Activated CD4-positive, alpha-beta T cell treated with anti-CD3 and anti-CD28 coated beads for 24 hours (primary cell): ENCODE measurements at places on chromosomes 16 and 17.

DNA sequence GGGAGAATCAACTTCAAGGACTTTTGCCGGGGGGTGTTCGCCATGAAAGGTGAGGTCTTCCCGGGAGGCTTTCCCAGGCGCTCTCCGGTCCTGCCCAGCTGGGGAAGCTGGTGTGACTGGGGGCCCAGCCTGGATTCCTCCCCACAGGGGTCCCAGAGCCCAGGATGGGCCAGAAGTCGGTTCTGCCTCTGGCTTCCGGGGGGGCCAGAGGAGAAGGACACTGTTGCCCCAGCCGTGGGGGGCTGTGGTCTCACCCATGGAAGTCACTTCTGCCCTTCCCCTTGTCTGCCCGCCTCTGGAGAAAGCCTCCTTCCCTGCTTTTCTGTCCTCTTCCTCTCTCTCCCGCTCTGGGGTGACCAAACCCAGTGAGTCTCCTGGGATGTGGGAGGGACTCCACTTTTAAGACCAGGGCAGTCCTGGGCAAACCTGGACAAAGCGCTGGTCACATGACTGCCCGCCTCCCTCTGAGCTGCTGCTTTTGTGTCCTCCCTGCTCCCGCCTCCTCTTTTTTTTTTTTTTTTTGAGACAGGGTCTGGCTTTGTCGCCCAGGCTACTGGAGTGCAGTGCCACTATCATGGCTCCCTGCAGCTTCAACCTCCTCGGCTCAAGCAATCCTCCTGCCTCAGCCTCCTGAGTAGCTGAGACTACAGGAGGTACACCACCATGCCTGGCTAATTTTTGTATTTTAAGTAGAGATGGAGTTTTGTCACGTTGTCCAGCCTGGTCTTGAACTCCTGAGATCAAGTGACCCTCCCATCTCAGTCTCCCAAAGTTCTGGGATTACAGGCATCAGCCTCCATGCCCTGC is 40.6 kb downstream of the RAB11FIP4 start:
- DNase-seq, result no peak

DNA sequence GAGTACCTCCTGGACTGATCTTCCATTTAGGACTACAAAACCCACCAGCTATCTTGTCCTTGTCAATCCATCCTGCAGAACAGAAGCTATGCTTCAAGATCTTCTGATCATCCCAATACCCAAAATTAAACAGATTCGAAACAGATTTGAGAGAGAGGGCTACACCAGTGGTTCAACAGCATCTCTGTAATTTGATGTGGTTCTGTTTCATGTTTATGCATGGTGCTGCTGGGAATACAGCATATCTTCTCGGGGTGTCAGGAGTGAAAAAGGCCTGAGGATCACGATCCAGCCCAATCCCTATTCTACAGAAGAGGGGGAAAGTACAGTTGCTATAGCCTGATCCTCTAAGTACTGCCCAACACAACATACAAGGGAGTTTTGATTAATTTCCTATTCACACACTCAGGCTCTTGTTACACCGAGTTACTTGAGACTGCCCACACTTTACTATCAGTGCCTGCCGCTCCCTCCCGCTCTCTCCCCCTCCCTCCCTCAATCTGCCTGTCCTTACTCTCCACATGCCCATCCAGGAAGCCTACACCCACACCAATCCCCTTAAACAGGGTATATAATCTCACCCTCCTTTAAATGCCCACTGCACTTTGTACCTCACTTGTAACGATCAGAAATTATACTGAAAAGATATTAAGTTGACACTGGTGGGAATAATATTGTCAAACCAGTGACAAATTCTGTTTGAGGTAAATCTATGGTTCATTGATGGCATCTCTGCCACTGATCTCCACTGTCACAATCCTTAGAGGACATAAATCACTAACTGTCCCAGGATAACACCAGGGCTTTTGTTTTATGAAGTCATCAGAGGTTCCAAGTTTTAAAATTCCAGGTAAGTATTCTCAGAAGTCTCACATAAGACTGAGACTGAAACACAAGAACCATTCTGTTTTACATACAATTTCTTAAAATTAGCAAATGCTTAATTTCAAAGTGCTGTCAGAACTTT is 89.3 kb upstream of the PLEKHM1 start:
- no peak for DNase-seq

DNA sequence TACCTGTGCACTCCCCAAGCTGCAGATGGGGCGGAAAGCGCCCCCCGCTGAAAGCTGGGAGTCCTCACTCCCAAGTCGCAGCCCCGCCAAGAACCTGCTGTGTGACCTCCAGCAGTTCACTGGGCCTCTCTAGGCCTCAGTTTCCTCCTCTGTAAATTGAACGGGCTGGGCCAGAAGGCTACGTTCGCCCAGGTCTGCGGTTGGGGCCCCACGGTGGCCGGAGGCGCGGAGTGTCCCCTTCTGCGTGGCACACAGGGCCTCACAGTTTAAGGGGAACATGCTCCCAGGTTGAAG is 628 bp downstream of the GALK1 start:
- no peak for DNase-seq

GRCh38 chr16:80500116-80500859 is 40.5 kb upstream of the DYNLRB2 start:
- no peak for DNase-seq

DNA sequence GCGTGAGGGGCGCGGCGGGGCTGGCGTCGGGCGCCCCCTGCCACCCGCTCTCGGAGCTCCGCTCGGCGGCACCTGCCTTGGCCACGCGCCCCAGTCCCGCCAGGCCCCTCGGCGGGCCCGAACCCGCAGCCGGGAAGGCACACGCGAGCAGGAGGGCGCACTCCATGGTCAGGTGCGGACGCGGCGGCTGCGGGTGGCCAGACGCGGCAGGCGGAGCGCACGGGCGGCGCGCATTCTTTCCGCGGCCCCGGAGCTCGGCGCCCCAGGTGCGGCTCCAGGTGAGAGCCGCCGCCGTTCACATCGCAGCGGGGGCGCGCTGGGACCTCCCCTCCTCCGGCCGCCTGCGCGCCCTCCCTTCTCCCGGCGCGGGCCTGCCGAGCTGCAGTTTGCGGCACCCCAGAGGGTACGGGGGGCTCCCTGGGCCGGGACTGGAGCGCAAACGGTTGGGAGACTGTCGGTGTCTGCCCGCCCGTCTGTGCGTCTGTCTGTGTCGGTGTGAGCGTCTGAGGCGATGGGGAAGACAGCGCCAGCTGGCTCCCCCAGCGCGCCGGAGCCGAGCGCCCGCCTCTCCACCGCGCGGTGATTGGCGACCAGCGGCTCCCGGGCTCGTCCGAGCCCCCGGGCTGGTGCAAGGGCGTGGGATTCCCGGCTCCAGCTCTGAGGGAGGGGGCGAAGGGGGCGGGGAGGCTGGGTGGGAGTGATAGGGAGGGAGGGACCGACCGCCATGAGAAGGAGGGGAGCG is at the start of gene ADAMTS18:
Gene ADAMTS18 (minus strand): TSS at position 505 of the 742 bp plus-strand sequence. CDS start 339 bp downstream, at position 166.
- DNase-seq, result no peak

DNA sequence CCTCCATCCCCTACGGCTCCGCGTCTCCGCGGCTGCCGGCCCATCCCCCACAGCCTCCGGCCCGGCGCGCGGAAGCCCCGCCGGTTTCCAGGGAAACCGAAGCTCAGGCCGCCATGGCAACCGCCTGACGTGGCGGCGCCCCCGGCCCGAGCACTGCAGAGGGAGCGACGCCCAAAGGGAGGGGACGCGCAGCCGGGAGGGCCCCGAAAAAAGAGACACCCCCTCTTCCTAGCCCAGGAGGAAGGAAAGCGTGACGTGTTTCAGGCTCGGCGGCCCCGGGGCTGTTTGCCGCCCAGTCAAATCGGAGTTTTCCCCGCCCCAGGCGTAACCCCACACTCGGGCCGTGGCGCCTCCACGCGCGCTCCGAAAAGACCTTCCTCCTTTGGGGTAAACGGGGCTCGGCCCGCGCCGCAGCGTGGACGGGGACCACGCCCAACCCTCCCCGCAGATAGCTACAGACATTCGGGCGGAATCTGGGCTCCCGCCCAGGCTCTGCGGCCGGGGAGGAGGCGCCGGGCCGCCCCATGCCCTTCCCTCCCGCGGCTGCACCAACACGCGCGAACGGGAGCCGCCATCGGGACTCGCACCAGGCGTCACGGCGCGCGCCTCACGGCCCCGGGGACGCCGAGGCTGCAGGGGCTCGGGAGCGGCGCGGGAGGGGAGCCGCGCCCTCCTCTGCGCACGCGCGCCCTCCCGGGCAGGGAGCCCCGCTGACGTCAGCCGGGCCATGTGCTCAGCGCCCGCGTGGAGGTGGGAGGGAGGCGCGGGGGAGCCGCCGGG is 7.5 kb downstream of the MNT start:
- DNase-seq, result peak; percentile 86

DNA sequence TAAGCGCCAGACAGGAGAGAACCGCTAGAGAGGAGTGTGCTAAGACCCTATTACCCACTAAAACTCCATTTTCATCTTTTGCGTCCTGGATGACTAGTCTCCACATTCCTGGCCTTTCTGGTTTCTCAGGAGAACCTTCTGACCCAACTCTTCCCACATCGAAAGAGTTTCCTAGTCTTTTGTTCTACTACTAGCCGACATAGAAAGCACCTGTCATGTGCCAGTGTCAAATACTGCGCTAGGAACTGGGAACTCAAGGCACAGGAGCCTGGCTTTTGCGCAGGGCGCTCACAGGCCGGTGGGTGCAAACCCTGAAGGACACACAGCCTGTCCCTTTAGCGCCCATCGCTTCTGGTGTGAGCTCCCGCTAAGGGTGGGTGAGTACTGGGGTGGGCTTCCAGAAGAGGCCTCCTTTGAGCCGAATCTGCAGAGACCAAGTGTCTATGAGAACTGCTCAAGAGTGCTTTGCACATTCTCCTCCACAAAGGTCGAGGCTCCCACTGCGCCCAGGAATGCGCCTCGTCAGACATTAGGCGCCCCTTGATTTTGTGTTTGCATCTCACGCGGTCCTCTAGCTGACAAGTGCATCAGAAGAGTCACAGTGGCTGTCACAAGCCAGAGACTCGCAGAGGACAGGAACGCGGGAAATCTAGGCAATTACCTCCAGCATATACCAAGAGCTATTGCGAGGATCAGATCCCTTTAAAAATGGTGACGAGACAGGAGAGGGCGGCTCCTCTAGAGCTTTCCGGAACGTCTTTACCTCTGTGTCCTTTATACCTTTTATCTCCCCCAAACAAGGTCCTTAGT is 2.0 kb upstream of the PSMB3 start:
- no peak for DNase-seq

- no peak for DNase-seq
Measured at GRCh38 chr17:74822335-74822938, 37.2 kb downstream of the GRIN2C start.

DNA sequence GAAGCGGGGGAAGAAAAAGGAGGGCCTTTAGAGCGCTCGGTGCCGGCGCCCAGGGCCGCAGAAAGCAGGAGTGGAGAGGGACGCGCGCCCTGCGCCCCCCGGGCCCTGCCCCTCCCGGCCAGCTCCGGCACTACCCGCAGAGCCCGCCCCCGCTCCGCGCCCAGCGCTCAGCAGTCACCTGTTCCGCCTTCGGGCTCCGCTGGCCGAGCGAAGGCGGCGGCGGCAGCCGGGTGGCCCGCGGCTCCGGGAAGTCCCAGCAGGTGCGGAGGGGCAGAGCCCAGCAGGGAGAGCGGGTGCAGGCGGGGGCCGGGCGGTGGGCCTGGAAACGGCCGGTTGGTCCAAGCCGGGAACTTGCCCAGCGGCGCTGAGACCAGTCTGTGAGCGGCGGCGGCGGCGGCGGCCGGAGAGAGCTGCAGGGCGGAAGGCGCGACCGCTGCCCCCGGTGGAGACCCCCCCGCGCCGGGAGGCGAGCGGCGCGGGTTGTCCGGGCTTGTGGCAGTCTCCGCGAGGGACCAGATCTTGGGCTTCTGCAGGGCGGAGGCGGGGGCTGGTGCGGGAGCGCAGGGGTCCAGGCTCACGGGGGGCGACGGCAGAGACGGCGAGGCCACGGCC is 2.2 kb downstream of the IRX3 start:
- no peak for DNase-seq

GRCh38 chr16:86504315-86505184 is 5.8 kb upstream of the FOXF1 start:
- DNase-seq, result no peak

GRCh38 chr16:47895146-47895545 is 260.6 kb downstream of the ABCC12 start:
- DNase-seq, result no peak

- DNase-seq, result no peak
Measured at GRCh38 chr16:6977291-6977690, 355.4 kb upstream of the RBFOX1 start.

DNA sequence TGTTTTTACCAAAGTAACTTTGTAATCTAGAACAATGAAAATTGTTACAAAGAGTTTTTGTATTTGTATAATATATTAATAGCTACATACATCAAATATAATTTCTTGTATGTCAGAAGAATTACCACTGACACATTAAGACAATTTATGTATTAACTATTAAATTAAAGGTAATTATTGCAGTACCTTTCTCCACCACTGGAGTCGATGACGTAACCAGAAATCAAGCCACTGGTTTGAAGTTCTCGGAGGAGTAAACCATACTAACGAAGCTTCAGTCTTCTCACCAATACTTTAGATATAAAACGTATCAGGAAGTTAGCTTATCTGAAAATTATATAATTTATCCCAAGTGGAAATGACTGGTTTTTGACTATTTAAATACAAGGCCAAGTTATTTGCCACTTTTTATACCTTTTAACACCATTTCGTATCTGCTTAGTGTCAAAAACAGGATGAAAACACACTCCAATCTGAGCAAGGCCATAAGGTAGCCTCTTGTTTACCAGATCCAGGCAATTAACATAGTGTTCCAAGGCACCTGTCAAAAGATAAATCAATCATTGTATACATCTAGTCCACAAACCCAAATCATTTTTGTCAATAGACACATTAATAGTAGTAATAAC is 4.3 kb downstream of the POLG2 start:
- DNase-seq, result no peak

GRCh38 chr17:78257810-78258322 is 26.4 kb downstream of the TMEM235 start:
- no peak for DNase-seq

DNA sequence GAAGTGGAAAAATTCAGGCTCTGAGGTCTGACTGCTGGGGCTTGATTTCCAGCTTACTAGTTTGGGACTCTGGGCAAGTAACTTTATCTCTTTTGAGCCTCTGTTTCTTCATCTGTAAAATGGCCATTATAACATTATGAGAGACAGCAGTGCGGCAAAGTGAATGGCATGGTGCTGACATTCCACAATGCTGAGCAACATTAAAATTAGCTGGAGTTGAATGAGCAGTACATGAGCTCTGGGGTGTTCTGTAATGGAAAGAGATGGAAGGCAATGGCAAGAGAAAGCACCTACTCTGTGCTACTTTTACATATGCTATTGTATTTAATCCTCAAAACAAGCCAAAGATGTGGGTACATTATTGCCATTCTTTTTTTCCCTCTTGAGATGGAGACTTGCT is 535.7 kb upstream of the CDH11 start:
- no peak for DNase-seq

- peak; percentile 7 for DNase-seq
Measured at GRCh38 chr16:48687421-48688038, 77.5 kb upstream of the N4BP1 start.

DNA sequence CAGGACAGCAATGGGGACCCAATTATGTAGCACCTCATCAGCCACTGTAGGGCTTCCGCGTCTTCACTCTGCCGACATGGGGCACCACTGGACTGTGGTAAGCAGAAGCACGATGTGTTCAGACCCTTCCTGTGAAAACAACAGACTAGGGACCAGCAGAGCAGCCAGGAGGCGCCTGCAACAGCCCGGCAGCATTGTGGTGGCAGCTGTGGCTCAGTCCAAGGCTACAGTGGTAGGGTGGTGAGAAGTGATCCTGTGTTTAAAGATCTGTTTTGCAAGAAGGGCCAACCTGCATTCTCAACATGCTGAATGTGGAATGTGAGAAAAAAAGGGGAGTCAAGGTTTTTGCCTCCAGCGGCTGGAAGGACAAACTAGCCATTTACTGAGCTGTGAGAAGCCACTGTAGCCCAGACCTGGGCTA is 80.8 kb downstream of the GAS7 start:
- DNase-seq, result no peak

- no peak for DNase-seq
Measured at GRCh38 chr16:11225677-11226549, 30.1 kb downstream of the SOCS1 start.
